ENCODE measurements at places on chromosomes 5 and 9.

DNA sequence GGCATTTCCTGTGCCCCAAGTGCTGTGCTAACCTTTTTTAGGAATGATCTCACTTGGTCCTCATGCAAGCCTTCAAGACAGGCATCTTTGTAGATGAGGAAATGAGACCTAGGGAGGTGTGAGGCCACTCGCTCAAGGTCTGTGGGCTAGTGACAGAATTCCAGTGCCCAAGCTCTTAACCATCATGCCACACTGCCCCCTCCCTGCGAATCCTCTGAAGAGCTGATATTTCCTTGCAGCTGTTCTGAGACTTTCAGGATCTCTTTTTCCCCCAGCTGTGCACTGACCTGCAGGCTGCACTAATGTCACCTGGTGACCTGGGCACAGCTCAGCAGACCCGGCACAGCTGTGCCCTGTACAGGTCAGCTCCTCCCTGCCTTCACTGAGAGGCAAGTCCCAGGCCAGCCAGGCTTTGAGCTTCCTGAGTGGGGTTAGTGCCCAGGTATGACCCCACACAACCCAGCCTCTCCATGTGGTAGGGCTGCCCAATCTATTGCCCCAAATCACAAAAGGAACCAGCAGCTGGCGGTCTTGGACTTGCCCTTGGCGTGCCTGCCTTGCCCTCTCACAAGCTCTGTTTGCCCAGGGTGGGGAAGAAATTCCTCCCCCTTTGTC, 32.7 kb downstream of the MORN5 start:
- DNase-seq = no peak

GRCh38 chr5:127995556-127995955, 88.0 kb upstream of the SLC12A2 start:
- DNase-seq = no peak

DNA sequence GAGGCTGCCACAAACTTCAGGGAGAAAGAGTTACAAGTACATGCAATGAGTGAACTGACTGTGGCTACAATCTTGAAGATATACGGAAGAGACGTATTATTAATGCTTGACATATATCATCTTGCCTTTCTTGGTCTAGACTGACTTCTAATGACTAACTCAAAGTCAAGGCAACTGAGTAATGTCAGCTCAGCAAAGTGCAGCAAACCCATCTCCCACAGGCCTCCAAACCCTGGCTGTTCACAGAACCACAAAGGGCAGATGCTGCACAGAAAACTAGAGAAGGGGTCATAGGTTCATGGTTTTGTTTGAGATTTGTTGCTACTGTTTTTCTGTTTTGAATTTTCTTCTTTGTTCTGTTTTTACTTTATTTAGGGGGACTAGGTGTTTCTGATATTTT, 21.0 kb downstream of the IL7R start:
- no peak for DNase-seq

- no peak for DNase-seq
Observed at GRCh38 chr5:138636398-138636944, 61.3 kb upstream of the HSPA9 start.

DNA sequence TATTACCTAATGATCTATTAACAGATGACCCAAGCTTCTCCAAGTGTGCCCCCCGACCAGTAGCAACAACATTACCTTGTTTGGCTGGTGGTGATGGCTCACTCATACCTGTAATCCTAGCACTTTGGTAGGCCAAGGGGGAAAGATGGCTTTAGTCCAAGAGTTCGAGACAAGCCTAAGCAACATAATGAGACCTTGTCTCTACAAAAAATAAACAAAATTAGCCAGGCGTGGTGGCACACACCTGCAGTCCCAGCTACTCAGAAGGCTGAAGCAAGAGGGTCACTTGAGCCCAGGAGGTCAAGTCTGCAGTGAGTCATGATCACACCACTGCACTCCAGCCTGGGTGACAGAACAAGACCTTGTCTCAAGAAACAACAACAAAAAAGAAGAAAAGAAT, 62.9 kb downstream of the GCNT1 start:
- DNase-seq = no peak

- DNase-seq = no peak
Observed at GRCh38 chr9:71303351-71303750, 181.9 kb upstream of the TRPM3 start.

DNA sequence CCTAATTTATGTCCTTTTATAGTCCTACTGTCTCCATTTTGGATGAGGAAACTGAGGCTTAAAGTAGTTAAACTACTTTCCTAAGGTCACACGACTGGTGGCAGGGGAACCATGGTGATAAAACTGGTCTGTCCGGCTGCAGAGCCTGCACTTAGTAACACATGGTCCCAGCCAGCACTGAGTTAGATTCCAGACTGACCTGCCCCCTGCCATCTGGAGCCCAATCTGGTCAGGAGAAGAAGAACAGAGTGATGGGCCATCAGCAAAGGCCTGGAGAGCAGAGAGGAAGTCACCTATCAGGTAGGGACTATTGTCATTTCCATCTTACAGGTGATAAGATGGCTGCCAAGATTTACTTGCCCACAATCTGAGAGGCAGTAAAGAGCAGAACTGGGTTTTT, 86.6 kb upstream of the SLC25A48 start:
- no peak for DNase-seq

- DNase-seq = no peak
Observed at GRCh38 chr5:135706893-135707292, 127.6 kb upstream of the SLC25A48 start.

DNA sequence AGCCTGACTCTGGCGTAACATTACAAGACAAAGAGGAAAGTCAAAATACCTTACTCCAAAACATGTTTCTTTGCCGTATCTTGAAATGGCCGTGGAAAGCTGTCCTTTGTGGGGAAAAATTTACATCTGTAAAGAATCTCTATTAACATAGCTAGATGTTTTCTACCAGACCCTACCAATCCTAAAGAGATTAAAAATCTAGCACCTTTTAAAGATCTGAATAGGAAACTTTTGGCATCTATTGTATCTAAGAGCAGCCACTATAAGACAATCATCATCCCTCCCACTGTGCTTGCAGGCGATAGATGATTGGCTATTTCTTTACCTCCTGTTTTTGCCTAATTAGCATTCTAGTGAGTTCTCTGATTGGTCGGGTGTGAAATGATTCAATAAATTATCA, 82.5 kb upstream of the SNCAIP start:
- no peak for DNase-seq

DNA sequence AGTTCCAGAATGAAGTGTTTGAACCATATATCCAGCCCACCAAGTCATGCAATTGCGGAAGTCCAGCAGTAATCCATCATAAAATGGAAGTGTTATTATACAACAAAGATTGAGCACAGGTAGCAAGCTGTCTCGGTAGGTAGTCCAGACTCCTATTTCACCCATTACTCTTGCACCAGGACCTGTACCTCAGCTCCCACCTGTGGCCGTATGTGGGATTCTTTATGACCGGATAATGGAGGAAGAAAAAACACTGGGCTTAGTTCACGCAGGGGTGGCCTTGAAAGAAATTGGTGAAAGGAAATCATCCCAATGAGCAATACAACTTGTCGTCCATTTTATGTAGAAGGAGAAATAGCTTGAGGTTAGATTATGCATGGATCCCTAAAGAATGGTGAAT, 216.3 kb downstream of the ESM1 start:
- no peak for DNase-seq

DNA sequence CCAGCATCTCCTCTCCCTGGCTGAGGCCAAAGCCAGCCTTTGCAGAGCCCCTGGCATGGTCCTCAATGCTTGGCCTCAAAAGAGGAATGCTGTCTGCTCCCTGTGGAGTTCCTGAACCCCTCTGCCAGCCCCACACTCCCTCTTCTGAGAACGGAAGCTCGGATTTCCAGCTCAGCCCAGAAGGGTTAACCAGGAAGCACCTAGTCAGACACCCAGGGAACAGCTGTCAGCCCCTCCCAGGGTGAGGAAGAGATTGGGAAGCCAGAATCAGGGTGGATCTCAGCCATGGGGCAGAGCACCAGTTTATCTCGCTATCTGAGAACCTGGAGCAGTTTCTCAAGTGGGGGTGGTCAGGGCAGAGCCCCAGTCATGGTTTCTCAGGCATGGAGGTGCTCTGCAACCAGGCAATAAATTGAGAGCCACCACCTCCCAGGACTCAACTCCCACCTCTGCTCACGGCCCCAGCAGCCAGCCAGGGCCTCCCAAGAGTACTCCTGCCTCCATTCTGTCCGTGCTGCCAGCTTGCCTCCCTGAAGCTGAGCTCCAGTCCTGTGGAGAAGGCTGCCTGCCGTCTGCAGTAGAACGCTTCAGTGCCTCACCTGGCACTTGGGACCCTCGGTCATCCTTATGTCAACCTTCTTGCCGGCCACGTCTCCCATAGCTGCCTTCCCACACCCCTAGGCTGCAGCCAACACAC, 7.6 kb downstream of the FOXE1 start:
- no peak for DNase-seq

- DNase-seq = peak; percentile 45
Observed at GRCh38 chr5:6359555-6360322, 18.6 kb downstream of the MED10 start.

DNA sequence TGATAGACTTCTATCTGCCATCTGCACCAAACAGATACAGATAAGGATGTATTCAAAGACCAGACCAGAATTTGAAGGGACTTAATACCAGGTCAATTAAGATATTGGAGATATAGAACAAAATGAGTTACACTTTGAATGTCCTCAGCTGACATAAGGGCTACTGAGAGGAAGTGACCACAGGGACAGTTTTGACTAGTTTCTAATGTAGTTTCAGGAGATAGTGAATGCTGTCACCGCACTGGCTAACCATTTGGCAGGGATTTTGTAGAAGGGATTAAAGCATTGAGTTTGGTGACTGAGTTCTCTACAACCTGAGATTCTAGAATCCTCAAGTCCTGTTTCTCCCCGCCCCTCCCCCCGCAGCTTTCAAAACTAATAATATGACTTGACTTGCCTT, 22.7 kb downstream of the CCNH start:
- no peak for DNase-seq

- DNase-seq = no peak
Observed at GRCh38 chr5:32168460-32169033, 5.6 kb downstream of the GOLPH3 start.

DNA sequence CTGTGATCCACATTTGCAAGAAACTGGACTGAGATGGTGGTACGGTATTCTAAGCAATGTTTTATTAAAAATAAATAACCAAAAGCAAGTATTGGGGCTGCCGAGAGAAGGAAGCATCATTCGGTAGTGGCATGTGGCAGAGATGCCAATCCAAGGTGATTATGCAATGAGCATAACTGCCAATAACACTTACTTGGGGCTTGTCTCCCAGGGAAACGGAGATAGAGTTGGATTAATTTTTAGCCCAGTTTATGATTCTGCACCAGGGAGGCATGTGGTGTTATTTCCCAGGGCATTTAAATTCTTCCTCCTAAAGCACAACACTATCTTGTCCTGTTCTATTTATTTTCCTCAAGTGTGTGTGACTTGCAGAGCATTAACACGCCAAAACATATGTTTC, 17.9 kb downstream of the SLC24A2 start:
- no peak for DNase-seq

DNA sequence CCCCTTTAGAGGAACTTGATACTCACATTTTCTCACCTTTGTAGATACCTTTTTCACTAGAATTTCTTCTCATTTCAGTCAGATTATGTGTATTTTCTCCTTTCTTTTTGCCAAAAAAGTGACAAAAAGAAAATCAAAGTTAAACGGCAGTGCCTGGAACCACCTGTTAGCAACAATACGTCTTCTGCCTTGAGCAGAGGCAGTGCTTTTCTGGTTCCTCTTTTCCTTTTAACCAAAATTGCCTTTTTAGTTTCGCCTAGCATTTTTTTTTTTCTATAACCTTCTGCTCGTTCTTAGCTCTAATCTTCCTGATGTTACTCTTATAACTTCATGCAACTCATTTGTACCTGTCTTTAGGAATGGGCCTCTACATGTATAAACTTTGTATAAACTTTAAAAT, 26.1 kb downstream of the SMIM32 start:
- peak; percentile 24 for DNase-seq

- DNase-seq = peak; percentile 53
Observed at GRCh38 chr5:112434641-112435040, 15.6 kb upstream of the EPB41L4A start.

GRCh38 chr5:139903795-139904565, 108.4 kb downstream of the PSD2 start:
- DNase-seq = peak; percentile 23

- DNase-seq = no peak
Observed at GRCh38 chr9:33992632-33993031, 56.1 kb downstream of the UBAP2 start.

DNA sequence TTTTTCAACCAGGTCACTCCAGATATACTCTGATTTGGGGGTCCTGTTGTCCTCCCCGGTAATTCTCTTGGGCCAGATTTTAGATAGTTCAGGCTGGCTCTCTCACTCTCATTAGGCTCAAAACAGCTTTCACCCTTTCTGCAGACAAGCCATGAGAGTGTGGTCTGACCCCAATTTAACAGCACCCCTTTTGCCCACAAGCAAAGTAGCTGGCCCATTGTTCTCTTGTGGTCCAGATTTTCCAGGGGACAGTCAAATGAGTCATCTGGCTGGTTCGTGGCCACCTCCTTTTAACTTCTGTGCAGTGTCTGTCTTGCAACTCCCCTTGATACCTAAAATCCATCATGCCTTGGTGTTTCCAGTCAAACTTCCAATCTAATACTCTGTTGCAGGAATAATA, 16.5 kb downstream of the BHMT2 start:
- DNase-seq = no peak

GRCh38 chr9:71937898-71938297, 26.5 kb downstream of the C9orf85 start:
- no peak for DNase-seq

DNA sequence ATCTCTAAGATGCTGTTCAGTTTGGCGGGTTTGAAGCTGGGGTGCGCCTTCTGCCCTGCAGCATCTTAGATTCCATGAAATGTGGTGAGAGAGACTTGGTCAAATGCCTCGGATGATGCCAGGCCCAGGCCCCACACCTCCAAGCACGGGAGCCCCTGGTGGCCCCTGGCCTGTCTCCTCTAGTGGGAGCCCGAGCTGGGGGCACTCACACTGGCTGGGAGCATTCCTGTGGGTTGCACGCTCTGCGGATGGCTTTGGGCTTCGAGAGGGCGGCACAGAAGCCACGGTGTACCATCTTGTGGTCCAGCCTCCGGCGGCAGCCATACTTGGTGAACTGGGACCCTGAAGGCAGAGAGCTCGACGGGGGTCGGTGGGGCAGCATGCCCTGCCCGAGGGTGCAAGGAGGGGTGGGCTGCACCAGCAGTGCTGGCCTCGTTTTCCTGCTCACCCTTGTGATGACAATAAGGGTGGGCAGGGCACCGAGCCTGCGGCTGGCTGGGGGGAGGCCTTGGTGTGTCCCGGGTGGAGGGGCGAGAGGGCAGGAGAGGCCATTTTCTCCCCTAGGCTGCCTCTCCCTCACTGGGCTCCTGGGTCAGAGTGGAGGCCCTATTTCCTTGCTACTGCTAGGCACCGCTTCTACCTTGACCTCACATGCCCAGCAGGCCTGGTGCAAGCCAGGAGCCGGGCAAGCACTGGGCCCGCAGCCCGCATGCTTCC, 65.8 kb downstream of the ZNF354C start:
- no peak for DNase-seq

GRCh38 chr5:175696139-175696854, 38.4 kb downstream of the HRH2 start:
- peak; percentile 94 for DNase-seq

DNA sequence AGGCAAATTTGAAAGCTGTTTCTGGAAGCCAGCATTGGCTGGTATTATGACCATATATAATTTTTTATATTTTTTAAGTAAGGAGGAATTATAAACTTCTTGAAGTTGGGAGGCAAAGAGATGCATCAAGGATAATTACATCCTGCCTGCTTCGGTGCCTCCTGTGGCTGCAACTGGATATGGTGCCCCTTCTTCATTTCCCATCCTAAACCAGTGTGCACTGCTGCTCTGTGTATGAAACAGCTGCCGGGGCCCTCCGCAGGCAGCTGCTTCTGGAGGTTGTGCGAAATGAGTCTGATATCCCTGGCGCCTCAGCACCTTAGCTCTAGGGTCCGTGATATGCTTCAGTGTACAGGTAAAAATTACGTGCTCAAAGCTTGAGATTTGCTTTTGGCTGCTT, 304.2 kb downstream of the ENC1 start:
- DNase-seq = peak; percentile 40
